CD8-positive, alpha-beta memory T cell (primary cell): ENCODE measurements at places on chromosomes 7 and 10.

GRCh38 chr7:112584290-112584689 lies 103.5 kb downstream of the LSMEM1 start:
- DNase-seq: no peak

GRCh38 chr10:34319197-34319846 lies 495.8 kb downstream of the PARD3 start:
- no peak for DNase-seq

DNA sequence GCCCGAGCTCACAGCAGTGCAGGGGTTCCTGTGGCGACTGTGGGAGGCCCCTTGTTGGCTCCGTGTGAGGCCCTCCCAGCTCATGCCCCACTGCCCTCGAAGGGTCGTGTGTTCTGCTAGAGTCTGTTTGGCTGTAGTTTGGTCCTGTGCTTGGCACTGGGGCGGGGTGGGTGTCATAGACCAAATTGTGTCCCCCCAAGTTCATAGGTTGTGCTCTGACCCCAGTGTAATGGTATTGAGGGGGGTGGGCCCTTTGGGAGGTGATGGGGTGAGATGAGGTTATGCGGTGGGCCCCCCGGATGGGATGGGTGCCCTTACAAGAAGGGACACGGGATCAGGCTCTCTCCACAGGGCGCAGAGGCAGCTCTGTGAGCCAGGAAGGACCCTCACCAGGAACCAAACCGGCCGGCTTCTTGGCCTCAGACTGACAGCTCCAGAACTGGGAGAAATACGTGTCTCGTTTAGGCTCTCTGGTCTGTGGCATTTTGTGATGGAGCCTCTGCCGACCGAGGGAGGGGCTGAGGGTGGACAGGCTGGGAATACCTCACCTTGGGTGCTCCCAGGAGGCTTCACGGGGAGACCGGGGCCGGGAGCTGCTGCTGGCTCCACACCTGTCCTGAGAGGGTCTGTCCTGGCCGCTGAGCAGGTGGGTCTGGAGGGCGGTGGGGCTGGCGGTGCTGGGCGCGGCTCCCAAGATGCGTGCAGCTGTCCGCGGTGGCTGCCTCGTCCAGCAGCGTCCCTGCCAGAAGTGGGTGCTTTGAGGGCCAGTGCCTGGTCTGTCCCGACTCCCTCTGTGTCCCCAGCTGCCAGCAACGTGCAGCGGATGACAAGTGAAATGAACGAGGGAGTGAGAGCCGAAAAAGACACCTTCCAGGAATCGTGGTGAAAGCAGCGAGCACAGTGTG lies 89.4 kb downstream of the INPP5A start:
- DNase-seq: no peak

- DNase-seq: no peak
These were observed 84.6 kb downstream of the MACC1 start for GRCh38 chr7:20132585-20132984.

DNA sequence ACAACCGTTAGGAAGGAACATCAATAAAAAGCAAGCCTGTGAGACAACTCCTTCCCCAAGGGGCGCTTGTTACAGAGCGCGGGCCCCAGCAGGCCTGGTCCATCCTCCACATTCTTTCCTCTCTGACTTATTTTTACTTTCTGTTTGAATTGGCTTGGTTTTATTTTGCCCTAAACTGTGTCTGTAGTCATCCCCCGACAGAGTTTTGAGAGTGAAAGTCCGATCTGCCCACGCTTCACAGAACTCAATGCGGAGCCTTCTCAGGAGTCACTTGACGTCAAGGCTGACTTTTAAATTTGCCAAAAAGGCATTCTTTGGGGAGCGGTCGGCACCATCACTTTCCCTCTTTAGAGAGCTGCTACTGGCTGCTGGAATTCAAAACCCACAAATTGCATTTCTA lies 150.1 kb upstream of the KLF6 start:
- DNase-seq: peak; percentile 53

DNA sequence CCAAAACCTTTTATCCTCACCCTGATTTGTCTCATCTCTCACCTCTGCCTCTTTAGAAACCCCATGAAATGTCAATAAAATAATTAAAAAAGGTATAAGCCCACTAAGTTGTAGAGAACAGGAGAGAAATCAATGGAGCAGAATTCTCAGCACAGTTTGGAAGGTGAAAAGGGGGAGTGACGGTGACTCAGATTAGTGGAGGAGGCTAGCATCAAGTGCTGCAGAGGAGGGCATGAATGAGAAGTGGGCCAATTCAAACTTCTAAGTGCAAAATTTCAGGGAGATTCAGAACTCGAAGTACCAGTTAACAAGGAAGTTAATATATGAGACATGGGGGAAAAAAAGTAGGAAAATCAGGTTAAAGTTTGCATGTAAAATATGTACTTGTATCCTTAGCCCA lies 34.9 kb upstream of the ETV1 start:
- DNase-seq: no peak

DNA sequence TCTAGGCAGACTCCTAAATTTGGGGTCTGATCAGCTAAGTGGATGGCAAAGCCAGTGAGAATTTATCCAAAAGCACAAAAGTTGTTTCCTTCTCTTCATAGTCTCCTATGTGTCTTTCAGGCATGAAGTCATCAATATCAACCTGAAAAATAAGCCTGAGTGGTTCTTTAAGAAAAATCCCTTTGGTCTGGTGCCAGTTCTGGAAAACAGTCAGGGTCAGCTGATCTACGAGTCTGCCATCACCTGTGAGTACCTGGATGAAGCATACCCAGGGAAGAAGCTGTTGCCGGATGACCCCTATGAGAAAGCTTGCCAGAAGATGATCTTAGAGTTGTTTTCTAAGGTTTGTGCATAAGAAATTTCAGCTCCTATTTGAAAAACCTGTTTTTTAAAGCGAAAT lies 4.8 kb downstream of the GSTO1 start:
- DNase-seq: no peak

GRCh38 chr7:98212532-98213041 lies 1.3 kb downstream of the BHLHA15 start:
- DNase-seq: no peak

DNA sequence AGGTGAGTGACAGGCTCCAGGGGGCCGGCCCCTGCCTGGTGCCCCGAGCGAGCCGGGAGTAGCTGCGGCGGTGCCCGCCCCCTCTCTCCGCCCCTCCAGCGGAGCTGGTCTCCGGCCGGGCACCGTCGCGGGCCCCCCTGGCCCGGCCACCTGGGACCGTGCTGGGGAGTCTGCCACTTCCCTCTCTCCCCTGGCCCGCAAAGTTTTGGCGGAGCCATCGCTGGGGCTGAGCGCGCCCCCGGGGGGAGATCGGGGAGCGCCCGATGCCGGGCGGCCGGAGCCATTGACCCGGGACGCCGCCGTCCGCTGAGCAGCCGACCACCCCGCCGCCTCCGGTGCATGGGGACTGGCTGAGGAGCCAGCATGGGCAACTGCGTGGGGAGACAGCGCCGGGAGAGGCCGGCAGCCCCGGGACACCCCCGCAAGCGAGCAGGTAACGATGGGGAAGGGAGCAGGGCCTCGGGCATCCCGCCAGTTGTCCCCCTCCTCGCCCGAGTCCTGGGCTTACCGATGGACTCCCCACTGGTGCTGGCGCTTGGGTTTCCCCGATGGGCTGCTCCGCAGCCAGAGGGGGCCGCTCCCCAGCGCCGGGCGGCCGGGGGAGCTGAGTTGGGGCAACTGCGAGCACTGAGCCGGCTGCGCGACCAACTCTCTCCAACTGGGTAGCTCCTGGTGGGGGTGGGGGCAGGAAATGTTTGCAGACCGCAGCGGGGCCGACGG lies at the start of gene UBTD1:
Gene UBTD1, plus strand, starts transcription at position 84 of the 720 bp plus-strand sequence. Its CDS starts 280 bp downstream, at position 364.
- peak; percentile 32 for DNase-seq

DNA sequence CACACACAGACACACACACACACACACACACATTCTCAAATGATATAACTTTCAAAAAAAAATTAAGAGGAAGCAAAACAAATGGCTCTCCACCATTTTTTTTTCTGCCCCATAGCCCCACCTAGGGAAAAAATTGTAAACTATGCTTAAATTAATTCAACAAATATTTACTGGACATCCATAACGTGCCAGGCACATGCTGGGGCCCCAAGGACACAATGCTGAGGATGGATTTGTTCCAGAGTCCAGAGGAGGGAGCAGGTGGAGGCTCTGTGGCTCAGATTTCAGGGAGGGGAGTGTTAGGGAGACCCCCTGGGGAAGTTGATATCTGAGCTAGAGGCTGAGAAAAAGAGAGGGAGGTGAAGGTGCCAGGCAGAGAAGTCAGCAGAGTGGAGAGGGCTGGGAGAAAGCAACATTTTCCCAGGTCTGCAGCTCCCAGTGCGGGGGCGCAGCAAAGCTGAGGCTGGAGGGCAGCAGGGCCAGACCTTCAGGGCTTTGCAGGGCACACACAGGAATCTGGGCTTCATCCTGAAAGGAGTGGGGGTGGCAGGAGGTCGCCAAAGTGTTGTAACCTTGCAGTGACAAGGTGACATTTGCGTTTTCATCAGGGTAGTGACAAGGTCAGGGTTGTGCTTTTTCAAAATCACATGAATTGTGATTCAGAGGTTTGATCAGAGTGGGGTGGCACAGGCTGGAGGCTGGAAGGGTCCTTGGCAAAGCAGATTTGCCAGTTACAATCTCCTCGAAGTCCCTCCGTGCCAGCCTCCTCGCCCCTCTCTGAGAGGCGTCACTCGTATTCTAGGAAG lies 261.6 kb downstream of the WDR11 start:
- DNase-seq: no peak

DNA sequence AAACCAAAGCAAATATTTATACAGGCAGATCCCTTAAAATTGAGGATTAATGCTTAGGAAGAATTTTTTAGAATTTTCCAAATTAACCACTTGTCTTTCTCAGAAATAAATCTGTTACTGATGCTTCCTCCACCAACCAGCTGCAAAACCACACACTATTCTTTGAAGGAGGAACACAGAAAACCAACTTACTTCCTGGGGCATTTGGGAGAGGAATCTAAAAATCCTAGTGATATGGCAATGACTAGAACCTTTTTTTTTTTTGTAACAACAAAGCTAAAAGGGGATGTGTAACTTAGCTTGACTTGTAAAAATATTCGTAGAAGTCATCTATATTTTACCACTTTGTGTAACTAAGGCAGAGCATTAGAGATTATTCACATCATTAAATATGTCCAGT lies 5.1 kb upstream of the TM9SF3 start:
- DNase-seq: no peak

GRCh38 chr7:45702751-45703150 lies 128.6 kb downstream of the ADCY1 start:
- DNase-seq: no peak

DNA sequence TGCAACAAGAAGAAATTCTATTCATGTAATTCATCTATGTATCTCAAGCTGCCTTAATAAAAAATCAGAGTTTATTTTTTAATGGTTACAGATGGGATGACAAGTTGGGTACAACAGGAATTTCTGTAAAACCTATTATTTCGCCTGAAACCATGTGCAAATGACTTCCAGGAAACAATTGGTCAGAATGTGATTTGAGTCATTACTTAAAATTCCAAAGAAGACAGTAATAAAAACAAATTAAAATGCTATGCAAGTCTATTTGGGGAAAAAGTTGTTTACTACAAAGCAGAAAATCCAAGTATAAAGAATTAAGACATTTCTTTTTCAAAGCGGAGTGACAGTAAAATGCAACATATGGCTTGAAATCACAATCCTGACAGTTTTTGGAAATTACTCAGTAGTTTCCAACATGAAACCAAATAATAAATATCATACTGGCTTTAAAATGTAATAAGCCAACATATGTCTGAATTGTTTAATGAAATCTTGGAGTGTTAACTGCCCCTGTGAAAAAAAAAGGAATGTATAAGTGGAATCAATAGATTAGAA lies 41.5 kb upstream of the SEMA3C start:
- DNase-seq: no peak

DNA sequence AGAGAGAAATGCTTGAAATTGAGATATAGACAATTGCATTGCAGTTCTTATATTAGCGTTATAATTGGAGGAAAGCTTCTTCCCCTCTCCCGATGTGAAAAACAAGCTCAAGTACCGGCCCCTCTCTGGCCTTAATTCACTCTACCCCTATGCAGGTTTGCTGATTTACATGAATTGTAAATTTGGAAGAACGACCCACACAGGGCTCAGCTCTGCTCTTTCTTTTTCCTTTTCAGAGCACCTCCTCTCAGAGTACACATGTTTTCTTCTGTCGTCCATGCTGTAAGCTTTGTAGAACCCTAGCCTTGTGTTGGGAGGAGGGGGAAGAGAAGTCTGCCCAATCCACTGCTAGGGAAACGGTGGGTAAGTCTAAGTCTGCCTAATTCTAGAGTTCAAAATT lies 140.8 kb downstream of the IQUB start:
- no peak for DNase-seq

- no peak for DNase-seq
These were observed 251.6 kb upstream of the MEOX2 start for GRCh38 chr7:15938115-15938514.

DNA sequence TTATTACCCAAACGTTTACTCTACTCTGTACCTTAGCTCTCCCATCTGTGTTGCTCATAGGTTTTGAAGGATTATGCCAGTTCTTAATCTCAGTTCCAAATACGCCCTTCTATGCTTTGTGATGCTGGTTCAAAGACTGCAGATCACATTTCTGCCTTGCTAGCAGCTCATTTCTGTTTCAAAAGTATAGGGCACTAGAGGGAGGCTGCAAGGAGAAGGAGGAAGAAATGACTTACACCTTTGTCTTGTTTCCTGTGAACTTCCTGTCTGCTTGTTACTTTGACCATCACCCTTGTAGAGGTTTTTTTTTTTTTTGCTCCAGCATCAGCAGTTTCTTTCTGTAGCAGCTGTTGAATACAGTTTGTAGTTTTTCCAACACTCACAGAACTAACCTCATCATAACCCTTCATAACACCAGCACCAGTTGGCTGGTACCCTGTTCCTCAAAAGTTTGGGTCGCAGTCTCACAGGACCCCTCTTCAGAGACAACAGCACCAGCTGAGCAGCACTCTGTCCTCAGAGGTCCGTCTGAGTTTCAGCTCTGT lies 16.5 kb downstream of the SLK start:
- DNase-seq: no peak

GRCh38 chr7:144903201-144903600 lies 67.3 kb upstream of the TPK1 start:
- DNase-seq: no peak

DNA sequence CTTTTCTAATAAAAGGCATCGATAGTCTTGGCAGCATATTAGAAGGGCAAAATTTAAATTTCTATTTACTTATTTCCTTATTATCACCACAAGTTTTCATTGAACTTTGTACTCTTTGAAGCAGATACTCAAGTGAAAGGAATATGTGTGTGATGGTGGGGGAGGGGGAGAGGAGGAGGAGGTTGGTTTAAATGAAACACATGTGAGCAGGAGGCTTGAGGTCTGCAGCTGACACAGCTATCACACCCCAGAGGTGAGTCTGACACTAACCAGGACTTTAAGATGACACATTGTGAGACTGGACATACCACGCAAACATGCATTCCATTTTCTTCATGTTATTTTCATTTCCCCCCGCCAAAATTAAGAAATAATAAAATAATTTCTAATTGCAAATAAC lies 63.3 kb downstream of the CTTNBP2 start:
- no peak for DNase-seq

DNA sequence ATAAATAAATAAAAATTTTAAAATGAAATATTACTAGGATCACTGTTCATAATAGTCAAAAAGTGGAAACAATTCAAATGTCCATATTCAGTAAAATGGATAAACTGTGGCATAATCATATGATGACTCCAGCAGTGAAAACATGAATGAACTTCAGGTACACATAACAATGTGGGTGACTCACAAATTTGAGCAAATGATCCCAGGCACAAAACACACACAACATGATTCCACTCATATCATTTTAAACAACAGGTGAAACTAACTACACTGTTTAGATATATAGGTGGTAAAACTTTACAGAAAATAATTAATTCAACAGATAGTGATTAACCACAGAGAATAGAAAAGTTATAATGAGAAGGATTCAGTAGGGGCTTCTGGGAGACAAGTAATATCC lies 14.7 kb upstream of the SAMD8 start:
- no peak for DNase-seq

GRCh38 chr10:71241114-71241829 lies 28.9 kb downstream of the UNC5B start:
- no peak for DNase-seq
